ENCODE measurements at places on chromosomes 5 and 9.
A peak's percentile ranks its signal among the peaks of the same experiment; 100 is the strongest.

GRCh38 chr5:149310947-149311658, 34.2 kb upstream of the GRPEL2 start:
- DNase-seq: peak; percentile 9

DNA sequence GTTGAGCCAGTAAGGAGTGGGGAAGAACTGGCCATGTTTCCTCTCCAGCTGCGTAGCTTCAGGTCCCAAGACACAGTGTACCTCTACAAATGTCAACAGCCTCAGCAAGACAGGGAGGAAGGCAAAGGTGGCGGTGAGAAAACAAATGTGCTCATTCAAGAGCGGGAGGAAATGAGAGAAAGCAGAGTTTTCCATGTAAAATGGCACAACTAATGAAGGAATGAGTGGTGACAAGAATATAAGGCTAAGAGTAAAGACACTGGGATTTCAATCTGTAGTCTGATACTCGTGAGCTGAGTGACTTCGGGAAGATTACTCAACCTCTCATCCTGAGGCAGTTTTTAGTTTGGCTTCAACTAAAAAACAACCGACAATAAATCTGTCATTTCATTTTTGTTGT, 67.6 kb downstream of the DPYSL3 start:
- no peak for DNase-seq

DNA sequence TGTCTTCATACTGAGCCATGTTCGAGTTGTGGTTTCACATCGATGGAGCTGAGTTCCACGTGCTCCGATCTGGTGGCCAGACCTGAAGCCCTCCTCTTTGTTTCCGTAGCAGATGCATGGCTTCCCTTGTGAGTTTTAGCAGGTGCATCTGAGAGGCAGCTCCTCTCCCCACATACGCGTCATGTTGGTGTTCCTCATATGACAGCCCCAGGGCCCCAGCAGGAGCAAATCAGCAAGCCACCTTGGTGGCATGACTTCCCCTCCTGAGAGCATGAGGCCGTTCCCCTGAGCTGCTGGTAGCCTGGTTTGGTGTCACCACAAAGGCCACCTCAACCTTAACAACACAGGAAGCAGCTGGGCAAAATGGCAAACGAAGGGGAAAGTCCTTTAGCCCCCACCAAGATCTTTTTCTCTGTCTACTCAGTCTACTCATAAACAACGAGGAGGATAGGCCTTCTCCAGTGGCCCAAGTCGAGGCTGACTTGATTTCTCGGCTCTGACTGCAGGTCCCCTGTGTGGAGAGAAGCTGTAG, 5.9 kb downstream of the CYFIP2 start:
- DNase-seq: peak; percentile 71

GRCh38 chr5:116637149-116637740, 62.6 kb upstream of the SEMA6A start:
- no peak for DNase-seq

GRCh38 chr5:38607930-38608564, 51.6 kb upstream of the LIFR start:
- peak; percentile 40 for DNase-seq

GRCh38 chr9:68953771-68954170, 60.1 kb downstream of the PRKACG start:
- DNase-seq: no peak

DNA sequence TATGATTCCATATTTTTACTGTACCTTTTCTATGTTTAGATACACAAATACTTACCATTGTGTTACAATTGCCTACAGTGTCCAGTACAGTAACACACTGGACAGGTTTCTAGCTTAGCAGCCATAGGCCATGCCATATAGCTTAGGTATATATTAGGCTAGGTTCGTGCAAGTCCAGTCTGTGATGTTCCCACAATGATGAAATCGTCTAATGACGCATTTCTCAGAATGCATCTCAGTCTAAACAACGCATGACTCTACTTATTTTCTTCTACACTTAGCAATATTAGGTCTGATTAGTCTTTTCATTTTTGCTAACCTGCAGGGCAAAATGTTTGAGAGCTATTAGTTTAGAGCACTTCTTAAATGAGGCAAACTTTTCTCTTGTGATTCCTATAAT, 22.7 kb downstream of the OR2S2 start:
- DNase-seq: no peak

DNA sequence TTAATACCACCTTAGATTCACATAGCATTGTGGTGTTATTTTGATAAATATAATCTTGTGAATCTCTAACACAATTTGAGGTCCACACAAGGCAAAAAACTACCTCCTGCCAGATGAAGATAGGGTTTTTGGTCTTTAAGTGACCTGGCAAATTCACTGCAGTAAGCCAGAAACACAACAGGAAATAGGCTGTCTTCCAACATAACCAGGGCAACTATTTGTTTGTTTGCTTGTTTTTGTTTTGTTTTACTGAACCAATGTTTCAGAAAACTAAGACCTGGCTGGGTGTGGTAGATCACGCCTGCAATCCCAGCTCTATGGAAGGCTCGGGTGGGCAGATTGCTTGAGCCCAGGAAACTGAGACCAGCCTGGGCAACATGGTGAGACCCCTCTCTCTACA, 95.5 kb downstream of the USP20 start:
- no peak for DNase-seq

DNA sequence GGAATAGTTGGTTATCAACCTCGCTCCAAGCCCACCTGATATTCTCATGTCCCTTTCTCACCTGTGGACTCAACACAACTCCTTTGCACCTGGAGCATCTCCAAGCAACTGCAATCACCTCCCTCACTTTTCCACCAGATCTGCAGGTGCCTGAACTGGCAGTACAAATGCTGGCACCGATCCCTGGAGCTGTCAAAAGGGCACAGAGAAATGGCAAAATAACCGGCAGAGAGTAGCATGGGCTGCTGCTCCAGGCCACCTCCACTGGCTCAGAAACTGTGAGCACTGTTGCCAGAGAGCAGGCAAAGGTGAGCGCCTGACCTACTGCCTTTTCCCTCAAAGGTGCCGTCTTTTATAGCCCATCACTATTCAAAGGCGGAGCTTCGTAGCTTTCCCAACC, 14.7 kb downstream of the EQTN start:
- no peak for DNase-seq

GRCh38 chr5:173648308-173648866, 31.9 kb upstream of the BOD1 start:
- DNase-seq: no peak

- DNase-seq: no peak
Observed at GRCh38 chr5:168712280-168712924, 133.2 kb upstream of the PANK3 start.

DNA sequence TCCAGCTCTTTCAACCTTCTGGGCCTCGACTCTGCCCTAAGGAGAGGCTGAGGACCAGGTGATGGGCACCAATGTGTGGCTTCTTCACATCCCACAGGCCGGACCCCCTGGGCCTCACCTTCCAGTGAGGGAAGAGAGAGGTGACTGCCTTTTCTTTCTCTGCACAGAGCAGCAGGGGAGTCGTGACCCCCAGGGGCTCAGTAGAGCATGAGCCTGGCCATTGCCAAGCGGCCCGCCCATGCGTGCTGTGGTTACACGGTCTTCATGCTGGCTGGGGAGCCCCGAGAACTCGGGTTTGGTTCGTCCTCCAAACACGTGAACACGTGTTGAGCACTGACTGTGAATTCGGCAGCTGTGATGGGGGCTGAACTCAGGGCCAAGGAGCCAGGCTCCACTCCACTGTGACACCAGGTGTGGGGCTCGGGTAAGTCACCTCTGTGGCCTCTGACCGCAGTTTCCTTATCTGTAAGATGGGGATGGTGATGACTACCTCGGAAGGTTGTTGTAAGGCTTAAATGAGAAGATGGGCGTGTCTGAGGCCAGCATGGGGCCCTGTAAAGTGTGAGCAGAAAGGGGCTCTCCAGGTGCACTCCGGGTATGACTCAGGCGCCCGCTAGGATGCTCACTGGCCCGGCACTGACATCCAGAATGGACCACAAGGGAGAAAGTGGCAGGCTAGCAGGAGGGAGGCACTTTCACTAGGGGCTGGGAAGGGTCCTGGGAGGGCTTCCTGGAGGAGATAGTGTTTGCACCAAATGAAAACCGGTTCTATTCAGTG, 13.4 kb upstream of the GRHPR start:
- DNase-seq: no peak

DNA sequence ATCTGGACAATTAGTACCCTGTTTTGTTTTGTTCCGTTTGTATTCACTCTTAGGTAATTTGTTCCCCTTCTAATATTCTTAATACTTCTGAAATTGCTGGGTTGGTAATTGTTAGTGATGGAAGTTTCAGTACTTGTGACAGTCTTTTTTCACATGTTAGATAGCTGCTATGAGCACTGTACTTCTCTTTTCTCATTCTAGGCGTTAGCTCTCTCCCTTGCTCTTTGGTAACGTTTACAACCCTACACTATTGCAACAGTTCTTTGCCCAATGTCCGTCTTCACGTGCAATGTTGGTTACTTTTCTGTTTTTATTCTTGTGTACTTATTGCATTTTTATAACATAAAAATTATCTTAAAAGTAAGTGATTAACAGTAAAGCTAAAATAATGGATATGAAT, 1509.0 kb downstream of the MAT2B start:
- no peak for DNase-seq

DNA sequence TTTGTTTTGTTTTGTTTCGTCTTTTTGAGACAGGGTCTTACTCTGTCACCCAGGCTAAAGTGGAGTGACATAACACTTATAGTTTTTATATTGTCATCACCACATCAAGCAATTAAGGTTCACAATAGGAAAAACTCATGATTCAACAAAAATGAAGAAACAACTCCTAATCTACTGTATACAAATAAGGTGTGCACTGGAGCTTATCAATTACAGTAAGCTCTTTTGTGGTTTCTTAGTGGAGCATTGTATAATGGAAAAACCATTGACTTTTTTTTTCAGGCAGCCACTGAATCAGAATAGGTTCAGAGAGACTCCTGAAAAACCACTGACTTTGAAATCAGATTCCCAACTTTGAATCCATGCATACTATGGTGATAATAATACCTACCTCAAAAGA, 10.8 kb upstream of the PLIN2 start:
- no peak for DNase-seq

DNA sequence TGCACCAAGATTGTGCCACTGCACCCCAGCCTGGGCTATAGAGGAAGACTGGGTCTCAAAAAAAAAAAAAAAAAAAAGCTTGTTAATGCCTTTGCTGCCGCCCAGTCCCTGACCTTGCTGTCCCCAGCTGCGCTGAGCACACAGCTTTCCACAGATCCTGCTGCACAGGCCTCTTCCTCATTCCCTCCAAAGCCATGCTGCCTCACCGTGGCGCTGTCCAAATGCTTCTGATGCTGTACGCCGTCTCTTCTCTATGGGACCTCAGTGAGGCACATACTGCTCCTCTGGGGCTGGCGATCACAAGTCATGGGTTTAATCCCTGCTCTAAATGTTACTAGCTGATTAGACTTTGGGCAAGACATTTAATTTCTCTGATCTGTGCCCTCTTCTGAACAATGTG, 234.1 kb downstream of the FBXL7 start:
- no peak for DNase-seq

DNA sequence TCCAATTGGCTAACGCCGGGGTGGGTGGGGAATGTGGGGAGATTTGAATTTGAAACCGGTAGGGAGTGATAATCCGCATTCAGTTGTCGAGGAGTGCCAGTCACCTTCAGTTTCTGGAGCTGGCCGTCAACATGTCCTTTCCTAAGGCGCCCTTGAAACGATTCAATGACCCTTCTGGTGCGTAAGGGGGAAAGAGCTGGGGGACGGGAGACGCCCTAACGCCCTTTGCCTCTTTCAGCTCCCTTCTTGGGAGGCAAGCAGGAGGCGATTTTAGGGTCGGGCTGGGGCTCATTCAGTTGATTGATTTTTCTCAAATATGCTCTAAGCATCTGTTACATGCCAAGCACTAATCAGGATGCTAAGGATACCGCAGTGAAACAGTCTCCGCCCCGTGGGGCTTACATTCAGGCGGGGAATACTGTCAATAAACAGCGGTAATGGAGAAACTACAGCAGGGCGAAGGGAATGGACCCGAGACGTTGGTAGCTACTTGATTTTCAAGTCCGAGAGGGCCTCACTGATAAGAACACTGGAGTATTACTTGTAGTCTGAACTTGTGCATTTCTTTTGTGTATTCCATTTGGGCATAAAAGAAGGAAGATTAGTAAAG, at the start of gene HMMR:
Gene HMMR (plus strand): TSS at position 71 of the 610 bp plus-strand sequence. CDS start 61 bp downstream, at position 132.
- peak; percentile 55 for DNase-seq

- no peak for DNase-seq
Observed at GRCh38 chr5:67059744-67060490, 136.7 kb downstream of the CD180 start.

DNA sequence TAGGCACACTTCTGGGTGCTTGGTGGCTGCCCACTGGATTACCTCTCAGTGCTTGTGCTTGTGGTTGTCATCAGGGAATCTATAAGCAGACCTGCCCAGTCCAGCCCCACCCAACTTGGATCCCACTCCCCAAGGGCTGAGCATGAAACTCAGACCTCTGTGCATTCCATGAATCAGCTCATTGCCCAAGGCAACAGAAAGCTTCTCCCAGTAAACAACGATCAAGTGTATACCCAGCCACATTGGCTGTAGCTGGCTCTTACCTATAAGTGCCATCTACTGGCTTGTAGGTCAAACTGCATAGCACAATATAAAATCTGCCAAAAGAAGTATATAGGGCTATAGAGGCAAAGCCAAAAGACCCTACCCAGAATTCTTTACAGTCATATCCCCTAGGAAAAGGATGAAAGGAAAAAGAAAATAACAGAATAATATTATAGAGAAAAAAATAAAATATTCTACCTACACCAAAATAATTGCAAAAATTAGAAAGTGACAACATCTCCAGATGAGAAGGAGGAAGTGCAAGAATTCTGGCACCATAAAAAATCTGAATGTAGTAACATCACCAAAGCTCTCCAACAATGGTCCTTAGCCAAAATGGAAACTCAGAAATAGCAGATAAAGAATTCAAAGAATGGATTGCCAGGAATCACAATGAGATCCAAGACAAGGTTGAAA, 321.0 kb upstream of the TRPC7 start:
- peak; percentile 27 for DNase-seq

- DNase-seq: no peak
Observed at GRCh38 chr9:114867327-114867726, 61.5 kb upstream of the TNFSF15 start.

DNA sequence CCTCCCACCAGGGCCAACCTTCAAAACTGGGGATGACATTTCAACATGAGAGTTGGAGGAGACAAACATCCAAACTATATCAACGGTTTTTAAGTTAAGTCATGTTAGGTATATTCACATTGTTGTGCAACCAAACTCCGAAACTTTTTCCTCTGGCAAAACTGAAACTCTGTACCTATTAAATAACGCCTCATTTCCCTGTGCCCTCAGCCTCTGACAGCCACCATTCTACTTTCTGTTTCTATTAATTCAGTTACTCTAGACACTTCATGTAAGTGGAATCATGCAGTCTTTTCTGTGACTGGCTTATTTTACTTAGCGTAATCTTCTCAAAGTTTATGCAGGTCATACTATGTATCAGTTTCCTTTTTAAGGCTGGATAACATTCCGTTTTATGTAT, 85.0 kb downstream of the CWC27 start:
- no peak for DNase-seq

- no peak for DNase-seq
Observed at GRCh38 chr5:52661903-52662595, 125.7 kb upstream of the ITGA1 start.
